Globus pallidus (tissue), 1 donor: ENCODE measurements at places on chromosomes 3 and 15.

DNA sequence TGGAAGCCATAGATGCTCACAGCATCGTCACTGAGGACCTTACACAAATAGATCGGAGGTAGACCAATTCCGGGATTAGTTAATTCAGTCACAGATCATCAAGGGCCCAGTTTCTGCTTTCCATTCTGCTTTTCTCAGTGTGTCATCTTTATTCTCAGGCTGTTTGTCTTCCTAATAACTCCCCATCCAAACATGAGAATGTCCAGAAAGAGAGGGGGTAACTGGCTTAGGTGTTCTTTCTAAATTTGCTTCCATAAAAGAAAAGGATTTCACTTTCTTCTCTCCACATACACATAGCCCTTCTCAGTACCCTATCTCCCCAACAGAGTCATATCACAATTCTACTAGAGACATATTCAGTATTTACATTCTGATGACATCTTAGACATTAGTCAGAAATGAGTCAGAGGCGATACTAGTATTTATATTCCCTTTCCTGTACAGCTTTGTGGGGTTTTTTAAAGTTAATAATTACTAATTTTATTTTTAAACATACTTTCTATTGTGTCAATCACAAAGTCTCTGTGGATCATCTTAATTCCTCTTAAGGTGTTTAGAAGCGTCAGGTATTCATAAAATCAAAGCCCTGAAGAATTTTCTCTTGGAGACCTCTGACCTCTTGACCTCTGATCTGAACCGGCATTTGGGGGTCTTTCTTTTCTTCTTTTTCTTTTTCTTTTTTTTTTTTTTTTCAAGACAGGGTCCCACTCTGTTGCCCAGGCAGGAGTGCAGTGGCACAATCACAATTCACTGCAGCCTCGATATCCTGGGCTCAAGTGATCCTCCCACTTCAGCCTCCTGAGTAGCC is 24.3 kb upstream of the IL12A start:
- no peak for DNase-seq

- DNase-seq = no peak
Measured at GRCh38 chr3:183560607-183561006, 5.1 kb upstream of the KLHL6 start.

GRCh38 chr15:38010395-38010794 is 76.0 kb downstream of the TMCO5A start:
- no peak for DNase-seq

- DNase-seq = peak; percentile 33
Measured at GRCh38 chr3:134697830-134698689, 47.2 kb upstream of the KY start.

DNA sequence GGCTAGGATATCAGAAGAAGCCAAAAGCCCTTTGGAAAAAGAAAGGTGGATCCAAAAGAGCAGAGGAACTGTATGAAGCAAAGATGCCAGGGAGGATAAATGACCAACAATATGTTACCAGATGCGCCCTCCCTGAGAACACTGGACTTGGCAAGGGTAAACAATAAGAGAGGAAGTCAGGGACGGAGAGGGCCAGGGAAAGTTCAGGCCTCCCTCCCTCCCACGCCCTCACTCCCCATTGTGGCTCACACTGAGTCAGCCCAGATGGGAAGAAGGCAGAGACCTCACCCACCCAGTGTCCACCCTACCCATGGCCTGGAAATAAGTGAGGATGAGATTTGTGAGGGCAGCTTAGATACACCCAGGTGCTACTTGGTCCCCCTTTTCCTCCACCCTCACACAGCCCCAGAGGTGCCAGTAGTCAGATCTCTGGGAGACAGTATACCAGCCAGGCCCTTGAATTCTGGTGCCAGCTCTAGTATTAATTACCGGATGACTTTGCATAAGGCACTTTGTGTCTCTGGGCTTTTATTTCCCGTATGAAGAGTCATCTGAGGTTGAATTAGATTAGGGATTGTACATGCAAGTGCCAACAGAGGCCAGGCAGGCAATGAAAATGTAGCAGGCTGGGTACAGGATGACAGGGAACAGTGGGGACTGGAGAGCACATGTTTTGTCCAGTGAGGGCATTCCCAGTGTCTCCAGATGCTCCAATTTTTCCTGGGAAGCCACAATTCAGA is 35.1 kb upstream of the FRMD4B start:
- DNase-seq = no peak

GRCh38 chr3:105834768-105835167 is 34.0 kb downstream of the CBLB start:
- no peak for DNase-seq

DNA sequence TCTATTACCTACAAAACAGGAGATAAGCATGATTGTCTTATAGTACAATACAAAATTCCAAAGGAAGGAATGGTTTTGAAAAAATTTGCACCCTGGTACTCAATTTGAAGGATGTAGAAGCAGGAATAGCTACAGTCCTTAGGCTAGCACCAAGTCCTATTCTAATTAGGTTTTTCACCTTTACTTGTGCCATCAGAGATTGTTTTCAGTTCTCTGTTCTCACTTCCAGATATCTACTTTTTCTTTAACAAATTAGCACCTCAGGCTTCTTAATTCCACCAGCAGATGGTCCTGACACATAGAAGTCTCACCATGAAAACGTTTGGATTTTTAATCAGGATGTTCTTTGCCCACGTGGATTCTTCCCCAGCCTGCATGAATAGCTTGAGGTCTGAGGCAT is 43.8 kb downstream of the IL5RA start:
- DNase-seq = no peak

- DNase-seq = no peak
Measured at GRCh38 chr15:87355946-87356345, 900.6 kb downstream of the NTRK3 start.

DNA sequence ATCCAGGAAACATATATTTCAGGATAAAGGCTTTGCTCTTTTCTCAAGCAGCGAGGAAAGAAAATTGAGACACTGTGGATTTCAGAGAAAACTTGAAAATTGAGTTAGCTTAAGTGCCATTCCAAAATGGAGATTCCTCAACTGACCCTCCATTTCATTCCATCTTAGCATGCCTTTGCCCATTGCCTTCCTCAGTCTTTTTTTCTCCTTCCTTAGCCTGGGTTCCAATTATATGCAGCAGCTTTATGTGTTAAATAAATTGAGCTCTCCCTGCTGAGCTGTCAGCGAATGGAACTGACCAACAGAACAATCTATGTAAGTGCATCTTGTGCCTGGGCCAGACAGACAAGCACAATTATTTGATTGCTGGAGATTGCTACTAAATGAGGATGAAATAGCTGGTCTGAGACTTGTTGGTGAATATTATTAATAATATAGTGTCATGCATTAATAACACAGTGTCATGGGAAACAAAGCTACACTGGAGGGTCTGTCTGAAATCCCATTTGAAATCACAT is 6.9 kb upstream of the DNAJC19 start:
- no peak for DNase-seq

DNA sequence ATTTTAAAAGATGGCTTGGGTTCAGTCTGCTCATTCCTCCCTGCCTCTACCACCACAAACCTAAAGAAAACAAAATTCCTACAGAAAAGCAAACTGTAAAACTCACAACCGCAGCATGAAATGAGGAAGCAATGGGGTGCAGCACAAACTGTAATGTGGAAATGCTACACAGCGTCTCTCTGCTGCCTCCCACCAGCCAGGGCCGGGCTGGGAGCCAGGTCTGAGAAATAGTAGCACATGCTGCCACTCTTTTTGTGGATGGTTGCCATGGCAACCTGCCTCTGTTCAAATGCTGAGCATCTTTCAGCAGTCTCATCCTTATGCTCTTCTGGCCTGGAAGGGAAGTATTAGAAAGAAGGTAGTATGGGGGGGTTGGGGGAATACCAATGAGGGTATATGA is 55.4 kb downstream of the EOMES start:
- peak; percentile 66 for DNase-seq

DNA sequence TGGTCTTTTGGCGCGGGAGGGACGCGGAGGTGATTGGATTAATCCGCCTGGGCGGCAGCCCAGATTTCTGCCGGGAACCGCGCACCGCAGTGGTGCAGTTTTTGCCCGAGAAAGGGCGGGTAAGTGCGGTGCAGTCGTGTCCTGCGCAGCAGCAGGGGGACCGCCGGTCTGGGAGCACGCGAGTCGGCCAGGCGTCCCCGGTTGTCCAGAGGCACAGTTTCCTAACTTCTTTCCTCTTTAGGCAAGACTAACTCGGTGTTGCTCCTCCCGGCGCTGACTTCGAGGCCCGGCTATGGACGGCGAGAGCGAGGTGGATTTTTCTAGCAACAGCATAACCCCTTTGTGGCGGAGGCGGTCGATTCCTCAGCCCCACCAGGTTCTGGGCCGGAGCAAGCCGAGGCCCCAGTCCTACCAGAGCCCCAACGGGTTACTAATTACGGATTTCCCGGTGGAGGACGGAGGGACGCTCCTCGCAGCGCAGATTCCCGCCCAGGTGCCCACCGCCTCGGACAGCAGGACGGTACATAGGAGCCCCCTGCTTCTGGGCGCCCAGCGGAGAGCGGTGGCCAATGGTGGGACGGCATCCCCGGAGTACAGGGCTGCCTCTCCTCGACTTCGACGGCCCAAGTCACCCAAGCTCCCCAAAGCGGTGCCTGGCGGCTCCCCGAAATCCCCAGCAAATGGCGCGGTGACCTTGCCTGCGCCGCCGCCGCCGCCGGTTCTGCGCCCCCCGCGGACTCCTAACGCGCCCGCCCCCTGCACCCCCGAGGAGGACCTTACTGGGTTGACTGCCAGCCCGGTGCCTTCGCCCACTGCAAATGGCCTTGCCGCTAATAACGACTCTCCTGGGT is 736 bp downstream of the ARHGEF26 start:
- no peak for DNase-seq

GRCh38 chr3:73098873-73099272 is 37.4 kb downstream of the EBLN2 start:
- DNase-seq = no peak

GRCh38 chr3:58704745-58705144 is 38.2 kb upstream of the FAM3D start:
- no peak for DNase-seq

- DNase-seq = no peak
Measured at GRCh38 chr3:190325923-190326322, 3.7 kb upstream of the CLDN1 start.
